ENCODE measurements at places on chromosomes 7 and 10.

DNA sequence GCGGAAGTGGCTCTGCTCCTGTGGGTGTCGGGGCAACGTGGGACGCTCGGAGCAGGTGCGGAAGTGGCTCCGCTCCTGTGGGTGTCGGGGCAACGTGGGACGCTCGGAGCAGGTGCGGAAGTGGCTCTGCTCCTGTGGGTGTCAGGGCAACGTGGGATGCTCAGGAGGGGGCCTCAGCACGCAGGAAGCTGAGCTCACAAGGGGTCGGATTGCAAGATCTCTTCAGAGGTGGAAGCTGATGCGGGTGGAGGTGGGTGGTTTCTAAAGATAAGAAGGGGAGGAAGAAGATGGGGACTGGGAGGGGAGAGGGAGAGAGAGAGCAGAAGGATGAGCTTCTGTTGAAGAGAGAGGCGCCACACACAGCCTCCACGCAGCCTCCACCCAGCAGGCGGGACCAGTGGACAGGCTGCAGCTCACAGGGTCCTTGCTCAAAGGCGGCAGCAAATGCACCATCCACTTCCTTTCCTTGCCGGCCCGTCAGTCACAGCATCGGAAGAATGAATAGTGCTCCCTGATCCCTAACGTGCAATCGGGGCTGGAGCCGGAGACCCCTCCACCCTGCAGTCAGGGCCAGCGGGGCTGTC, 78.7 kb downstream of the PTPRN2 start:
- DNase-seq = no peak

DNA sequence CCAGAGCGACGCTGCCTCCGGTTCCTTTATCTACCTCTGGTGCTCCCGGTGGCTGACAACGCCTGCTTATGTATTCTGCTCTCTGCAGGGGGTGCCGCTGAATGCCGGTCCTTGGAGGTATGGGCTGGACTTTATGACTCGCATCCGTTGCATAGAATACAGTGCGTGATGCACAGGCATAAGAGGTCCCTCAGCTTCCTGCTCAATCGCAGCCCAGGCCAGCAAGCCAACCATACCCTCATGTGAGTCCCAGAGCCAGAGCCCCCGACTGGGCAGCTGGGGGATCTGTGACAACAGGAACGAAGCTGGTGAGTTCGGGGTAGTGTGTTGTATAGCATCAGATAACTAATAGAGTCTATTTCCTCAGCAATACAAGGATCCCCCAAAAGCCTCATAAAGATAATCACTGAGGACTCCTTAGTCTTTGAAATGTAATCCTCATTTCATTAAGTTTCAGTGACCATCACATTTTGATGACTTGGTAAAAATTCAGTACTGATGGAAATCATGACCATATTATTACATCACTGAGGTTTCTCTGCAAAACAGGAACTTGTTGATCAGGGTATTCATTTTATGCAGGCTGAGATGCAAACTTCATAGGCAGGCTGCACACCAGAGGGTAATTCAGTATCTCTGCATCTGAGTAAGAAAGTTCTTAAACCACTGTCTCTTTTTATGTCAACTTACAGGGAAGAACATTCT, 607.8 kb downstream of the PTPRN2 start:
- no peak for DNase-seq

DNA sequence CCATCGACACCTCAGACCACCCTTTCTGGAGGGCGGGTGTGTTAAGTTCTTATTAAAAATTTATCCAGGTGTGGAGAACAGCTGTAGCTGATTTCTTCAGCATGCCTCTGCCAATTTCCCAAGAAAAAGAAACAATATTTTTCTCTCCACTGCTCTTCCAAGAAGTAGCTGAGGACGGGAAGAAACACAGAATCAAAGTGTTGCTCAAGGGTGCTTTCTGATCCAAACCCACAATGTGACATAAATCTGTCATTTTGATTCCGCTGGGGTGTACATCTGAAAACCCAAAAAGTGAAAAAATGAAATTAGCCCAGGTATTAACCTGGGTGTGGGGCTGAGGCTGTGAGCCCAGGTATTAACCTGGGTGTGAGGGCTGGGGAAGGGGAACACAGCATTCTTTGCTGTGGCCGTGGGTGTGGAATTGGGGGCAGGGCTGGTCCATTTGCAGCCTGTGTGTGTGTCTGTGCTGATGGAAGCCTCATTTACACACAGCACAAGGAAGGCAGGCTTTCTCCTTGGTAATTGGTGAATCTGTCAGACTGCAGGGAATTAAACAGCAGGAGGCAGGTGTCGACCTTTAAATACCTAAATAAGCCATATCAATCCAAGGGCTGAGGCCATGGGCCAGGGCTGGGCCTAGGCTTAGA, 48.4 kb upstream of the CCDC3 start:
- no peak for DNase-seq

DNA sequence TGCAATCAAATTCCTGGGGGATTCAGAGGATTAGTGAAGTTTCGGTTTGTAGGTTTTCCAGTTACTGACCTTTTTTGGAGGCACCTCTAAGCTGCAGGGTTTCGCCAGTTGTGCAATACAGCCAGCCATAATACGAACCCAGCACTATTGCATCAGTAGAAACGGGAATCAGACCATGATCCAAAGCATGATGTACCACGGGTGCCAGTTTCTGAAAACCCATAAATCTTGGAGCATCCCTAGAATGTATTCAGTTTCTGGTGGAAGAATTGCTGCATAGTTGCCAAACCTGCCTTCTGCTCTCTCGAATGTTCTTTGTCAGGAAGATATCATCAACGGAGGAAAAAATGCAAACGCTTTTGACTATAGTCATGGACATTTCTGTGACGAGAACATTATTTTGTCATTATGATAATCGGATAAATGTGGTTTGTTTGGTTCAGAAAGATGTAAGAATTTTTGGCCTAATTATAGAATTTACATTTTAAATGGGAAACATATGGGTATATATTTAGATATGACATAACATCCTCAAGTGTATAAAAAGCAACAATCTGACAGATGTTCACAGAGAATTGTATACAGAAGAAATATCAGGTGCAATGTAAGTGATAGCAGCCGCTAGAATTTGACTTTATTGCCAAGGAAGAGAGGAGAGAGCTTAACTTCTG, 186.2 kb upstream of the PRKCQ start:
- no peak for DNase-seq

GRCh38 chr10:77513781-77514331, 123.8 kb downstream of the KCNMA1 start:
- no peak for DNase-seq

GRCh38 chr10:89426230-89426868, 12.0 kb downstream of the IFIT5 start:
- DNase-seq = peak; percentile 75

Data from kidney capillary endothelial cell (primary cell).